ENCODE measurements at places on chromosomes 2 and 18. TPM values are rescaled to one million over a fixed set of nuclear protein-coding genes. Genes with fewer than 3 reads are reported as not detected.
A peak's percentile ranks its signal among the peaks of the same experiment; 100 is the strongest.

GRCh38 chr2:74471332-74472065 lies 981 bp downstream of the MRPL53 start:
- peaks cover 18% of the 10 kb centered on the region for H3K27me3 ChIP-seq
- H3K4me3 ChIP-seq, result peak overlapping the region; percentile 97
- no peak for DNase-seq
- H3K36me3 ChIP-seq, result no peaks in the 10 kb centered on the region
- H3K4me1 ChIP-seq, result no peaks in the 10 kb centered on the region
- peak overlapping the region; percentile 98 for H3K27ac ChIP-seq

- H3K27me3 ChIP-seq, result peaks cover 1% of the 10 kb centered on the region
- no peaks in the 10 kb centered on the region for H3K36me3 ChIP-seq
- no peak overlapping the region for H3K27ac ChIP-seq
- no peak for DNase-seq
- no peak overlapping the region for H3K4me3 ChIP-seq
Observed at GRCh38 chr18:34550156-34550555, 159.9 kb upstream of the DTNA start.

GRCh38 chr2:182610231-182610630 lies 105.8 kb upstream of the DNAJC10 start:
- no peaks in the 10 kb centered on the region for H3K36me3 ChIP-seq
- no peaks in the 10 kb centered on the region for H3K27me3 ChIP-seq
- H3K4me1 ChIP-seq, result no peaks in the 10 kb centered on the region
- H3K4me3 ChIP-seq, result no peak overlapping the region

GRCh38 chr2:43605079-43605655 lies 9.3 kb upstream of the THADA start:
- H3K4me1 ChIP-seq, result no peaks in the 10 kb centered on the region
- H3K27me3 ChIP-seq, result peaks cover 1% of the 10 kb centered on the region
- H3K4me3 ChIP-seq, result no peak overlapping the region
- no peak overlapping the region for H3K27ac ChIP-seq
- no peaks in the 10 kb centered on the region for H3K36me3 ChIP-seq

DNA sequence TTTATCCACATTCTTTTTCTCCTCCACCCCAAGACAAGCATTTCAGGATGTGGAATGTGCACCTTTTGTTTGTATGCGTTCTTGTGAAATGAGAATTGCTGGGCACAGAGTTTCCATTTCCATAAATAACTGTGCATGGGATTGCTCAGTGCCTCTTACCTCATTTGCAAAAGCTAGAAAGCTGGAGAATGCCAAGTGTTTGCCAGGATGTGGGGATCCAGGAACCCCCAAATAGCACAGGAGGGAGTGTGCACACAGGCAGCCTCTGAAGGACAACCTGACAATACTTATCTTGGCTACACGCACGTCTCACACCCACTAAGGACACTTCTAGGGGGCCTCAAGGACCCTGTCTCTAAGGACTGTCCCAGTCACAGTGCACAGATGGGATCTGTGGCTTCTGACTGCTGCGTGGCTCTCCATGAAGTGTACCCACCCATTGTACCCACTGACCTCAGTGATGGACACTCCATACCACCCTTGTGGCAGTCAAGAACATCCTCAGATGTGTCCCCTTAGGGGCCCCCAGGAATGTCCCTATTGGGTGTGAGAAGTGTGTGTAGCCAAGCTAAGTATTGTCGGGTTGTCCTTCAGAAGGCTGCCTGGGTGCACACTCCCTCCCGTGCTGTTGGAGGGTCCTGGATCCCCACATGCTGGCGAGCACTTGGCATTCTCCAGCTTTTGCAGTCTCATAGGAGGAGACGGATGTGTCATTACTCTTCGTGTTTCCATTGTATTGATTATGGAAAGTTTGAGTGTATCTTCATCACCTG lies 38.4 kb downstream of the CAPN13 start:
- H3K36me3 ChIP-seq, result no peaks in the 10 kb centered on the region
- no peak for DNase-seq
- no peaks in the 10 kb centered on the region for H3K4me1 ChIP-seq
- H3K27me3 ChIP-seq, result peaks cover 8% of the 10 kb centered on the region
- no peak overlapping the region for H3K4me3 ChIP-seq

DNA sequence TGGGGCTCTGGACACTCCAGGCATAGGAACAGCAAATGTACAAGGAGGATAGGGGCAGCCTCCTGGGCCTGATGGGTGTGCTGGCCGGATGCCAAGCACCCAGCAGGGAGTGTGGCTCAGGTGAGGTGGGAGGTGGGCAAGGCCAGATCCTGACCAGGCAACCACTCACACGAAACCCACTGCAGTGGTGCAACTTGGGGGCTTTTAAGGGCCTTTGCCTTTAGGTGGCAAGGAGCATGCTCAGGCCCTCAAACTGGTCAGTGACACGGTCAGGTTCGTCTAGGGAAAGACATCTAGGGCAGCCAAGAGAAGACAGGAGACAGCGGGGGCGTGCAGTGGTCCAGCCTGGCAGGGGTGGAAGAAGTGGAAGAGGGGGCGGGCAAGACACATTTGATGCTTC lies 18.4 kb upstream of the TEX51 start:
- H3K27me3 ChIP-seq, result peaks cover 6% of the 10 kb centered on the region
- peaks cover 6% of the 10 kb centered on the region for H3K36me3 ChIP-seq
- no peak overlapping the region for H3K27ac ChIP-seq
- no peak overlapping the region for H3K4me3 ChIP-seq
- no peaks in the 10 kb centered on the region for H3K4me1 ChIP-seq

DNA sequence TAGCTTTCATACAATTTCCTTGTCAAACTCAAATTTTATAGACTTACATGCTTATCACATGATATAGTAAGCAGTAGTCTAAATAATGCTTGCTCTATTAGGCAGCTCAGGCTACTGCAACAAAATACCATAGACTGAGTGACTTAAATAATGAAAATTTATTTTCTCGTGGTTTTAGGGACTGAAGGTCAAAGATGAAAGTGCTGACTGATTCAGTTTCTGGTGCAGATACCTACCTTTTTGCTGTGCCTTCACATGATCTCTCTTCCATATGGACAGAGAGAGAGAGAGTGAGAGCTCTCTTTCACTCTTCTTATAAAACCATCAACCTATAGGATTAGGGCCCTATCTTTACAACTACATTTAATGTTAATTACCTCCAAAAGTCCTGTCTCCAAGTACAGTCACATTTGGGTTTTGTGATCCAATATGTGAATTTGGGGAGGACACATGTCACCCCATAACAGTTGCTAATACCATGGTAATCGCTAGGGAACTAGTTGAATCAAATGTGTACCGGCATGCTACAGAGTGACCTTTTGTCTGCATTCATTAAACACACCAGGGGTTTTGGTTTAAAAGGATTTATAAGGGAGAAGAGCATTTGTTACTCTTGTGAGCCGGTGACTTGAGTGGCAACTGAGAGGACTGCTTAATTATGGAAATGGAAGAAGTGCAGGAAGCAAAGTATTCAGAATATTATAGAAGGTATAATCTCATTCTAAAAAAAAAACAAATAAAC lies 723.4 kb upstream of the LRRTM4 start:
- no peak overlapping the region for H3K27ac ChIP-seq
- no peaks in the 10 kb centered on the region for H3K4me1 ChIP-seq
- H3K36me3 ChIP-seq, result no peaks in the 10 kb centered on the region
- DNase-seq, result no peak
- H3K4me3 ChIP-seq, result no peak overlapping the region

DNA sequence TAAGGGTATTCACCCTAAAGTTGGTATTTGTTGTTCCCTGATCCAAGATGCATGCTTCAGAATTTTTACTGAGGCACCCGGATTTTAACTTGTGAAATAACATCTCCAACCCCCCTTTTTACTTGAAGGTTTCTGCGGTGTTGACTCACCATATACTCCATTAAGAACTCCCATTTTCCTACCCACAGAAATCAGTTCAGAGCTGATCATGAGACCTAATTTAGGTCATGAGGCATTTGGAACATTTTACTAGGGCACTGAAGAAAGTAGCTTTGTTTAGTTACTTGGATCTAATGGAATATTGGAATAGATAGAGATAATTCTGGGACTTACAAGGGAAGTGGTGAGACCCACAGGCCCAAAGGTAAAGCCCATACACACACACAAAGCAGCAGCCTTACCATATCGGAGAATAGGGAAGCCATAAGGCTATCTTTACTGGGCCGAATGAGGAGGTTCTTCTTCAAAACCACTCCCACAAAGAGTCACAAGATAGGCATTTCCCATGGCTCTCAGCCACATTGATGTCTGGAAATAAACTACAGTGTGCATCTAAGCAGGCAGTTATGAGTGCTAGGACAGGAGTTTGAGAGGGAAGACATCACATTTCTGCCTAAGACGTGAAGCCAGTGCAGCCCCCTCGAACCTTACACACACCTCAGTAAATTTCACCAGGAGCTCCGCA lies 681.0 kb upstream of the LRRTM4 start:
- no peak for DNase-seq
- no peak overlapping the region for H3K4me3 ChIP-seq
- H3K36me3 ChIP-seq, result no peaks in the 10 kb centered on the region
- no peak overlapping the region for H3K27ac ChIP-seq
- H3K4me1 ChIP-seq, result peaks cover 3% of the 10 kb centered on the region
- H3K27me3 ChIP-seq, result no peaks in the 10 kb centered on the region

GRCh38 chr2:145764631-145765030 lies 1244.7 kb upstream of the ZEB2 start:
- H3K4me3 ChIP-seq, result peak overlapping the region; percentile 31
- peak; percentile 52 for DNase-seq
- no peaks in the 10 kb centered on the region for H3K36me3 ChIP-seq
- H3K4me1 ChIP-seq, result peaks cover 13% of the 10 kb centered on the region

DNA sequence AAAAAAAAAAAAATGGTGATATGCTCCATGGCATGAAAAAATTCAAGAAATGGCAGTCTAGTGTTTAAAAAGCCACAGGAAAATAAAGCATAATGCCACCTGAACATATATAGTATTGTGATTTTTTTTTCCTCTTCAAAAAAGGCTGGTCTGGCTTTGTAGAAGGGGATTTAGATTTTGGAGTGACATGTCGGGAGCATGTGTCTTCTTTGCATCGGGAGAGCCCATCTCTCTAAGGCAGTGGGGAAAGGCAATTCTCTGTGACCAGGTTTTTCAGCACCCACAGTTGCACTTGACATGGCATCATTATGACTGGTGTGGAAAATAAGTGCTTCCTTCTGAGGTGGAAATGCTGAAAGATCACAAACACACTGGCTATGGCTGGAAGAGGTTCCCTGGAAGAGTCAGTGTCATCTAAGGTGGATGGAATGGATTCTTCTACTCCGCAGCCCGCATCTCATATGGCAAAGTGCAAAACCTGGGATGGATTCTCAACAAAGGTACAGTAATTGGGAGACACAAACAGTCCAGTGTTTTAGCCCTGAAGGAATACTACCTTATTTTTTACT lies 172.5 kb downstream of the AGAP1 start:
- peak overlapping the region; percentile 96 for H3K27ac ChIP-seq
- H3K4me1 ChIP-seq, result peaks cover 50% of the 10 kb centered on the region
- peak overlapping the region; percentile 87 for H3K4me3 ChIP-seq
- peaks cover 7% of the 10 kb centered on the region for H3K27me3 ChIP-seq
- H3K36me3 ChIP-seq, result no peaks in the 10 kb centered on the region
- DNase-seq, result no peak

DNA sequence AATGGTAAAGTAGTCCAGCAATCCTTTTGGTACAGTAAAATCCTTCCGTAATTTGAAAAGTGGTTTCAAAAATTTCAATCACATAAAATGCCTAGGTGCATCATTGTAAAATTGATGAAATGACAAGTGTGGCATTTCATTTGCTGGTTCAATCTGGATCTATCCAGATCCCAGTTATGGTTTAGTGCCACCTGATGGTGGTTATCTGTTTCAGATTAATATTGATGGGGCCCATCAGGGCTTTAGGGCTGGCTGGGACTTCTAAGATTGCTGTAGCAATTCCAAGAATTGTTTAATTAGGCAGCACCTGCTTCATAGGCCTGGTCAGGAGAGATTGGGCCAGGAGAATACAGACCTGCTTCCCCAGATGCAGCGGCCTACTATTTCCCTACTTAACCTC lies 55.5 kb upstream of the PIK3C3 start:
- no peak overlapping the region for H3K27ac ChIP-seq
- DNase-seq, result no peak
- no peaks in the 10 kb centered on the region for H3K4me1 ChIP-seq
- H3K4me3 ChIP-seq, result no peak overlapping the region
- no peaks in the 10 kb centered on the region for H3K27me3 ChIP-seq
- peaks cover 18% of the 10 kb centered on the region for H3K36me3 ChIP-seq

GRCh38 chr2:11330457-11331142 lies 13.8 kb downstream of the ROCK2 start:
- no peaks in the 10 kb centered on the region for H3K27me3 ChIP-seq
- H3K27ac ChIP-seq, result no peak overlapping the region
- peaks cover 3% of the 10 kb centered on the region for H3K4me1 ChIP-seq
- H3K36me3 ChIP-seq, result no peaks in the 10 kb centered on the region
- H3K4me3 ChIP-seq, result no peak overlapping the region

- no peak overlapping the region for H3K27ac ChIP-seq
- H3K4me3 ChIP-seq, result no peak overlapping the region
- H3K27me3 ChIP-seq, result no peaks in the 10 kb centered on the region
Observed at GRCh38 chr2:231170055-231170454, 28.4 kb upstream of the ARMC9 start.

GRCh38 chr2:182952741-182953450 lies 85.4 kb downstream of the NCKAP1 start:
- no peaks in the 10 kb centered on the region for H3K36me3 ChIP-seq
- no peaks in the 10 kb centered on the region for H3K27me3 ChIP-seq
- H3K4me3 ChIP-seq, result no peak overlapping the region
- DNase-seq, result no peak

- H3K27ac ChIP-seq, result no peak overlapping the region
- H3K27me3 ChIP-seq, result peaks cover 7% of the 10 kb centered on the region
- peaks cover 11% of the 10 kb centered on the region for H3K4me1 ChIP-seq
Observed at GRCh38 chr2:237556773-237557632, 9.4 kb upstream of the PRLH start.

DNA sequence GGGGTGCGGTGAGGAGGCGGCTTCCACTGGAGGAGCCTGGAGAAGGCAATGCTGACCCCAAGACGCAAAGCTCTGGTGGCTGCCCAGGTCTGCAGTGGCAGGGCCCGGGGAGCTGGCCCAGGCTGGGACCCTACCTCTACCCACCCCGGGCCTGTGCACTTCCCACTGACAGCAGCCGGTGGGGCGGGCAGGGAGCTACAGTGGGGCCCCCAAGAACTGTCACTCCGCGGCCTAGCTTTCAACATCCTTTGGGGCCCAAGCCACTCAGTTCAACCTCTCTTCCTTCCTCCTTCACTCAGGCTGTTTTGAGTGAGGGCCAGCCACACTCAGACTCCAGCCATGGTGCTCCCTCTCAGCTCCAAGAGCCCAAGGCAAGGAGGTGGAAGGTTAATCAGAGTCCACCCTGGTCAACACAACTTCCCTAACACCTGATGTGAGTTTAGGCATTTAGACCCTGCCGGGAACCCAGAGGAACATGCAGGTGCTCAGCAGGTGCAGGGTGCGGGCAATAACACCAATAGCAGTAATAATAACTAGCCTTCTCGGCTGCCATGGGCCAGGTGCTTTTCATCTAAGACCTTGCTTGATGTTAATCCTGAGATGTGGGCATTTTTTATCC lies 93.6 kb downstream of the ZFP36L2 start:
- no peak overlapping the region for H3K4me3 ChIP-seq
- peaks cover 5% of the 10 kb centered on the region for H3K4me1 ChIP-seq
- H3K27me3 ChIP-seq, result peaks cover 10% of the 10 kb centered on the region
- no peak overlapping the region for H3K27ac ChIP-seq
- no peak for DNase-seq
- no peaks in the 10 kb centered on the region for H3K36me3 ChIP-seq

ABHD3 gene
- total RNA-seq, result 12.7 TPM

ABCG8 gene
- total RNA-seq, result not detected

CD8B2 gene
- not detected for total RNA-seq

CYRIA gene
- 19.3 TPM for total RNA-seq

RAB6C gene
- total RNA-seq, result 0.25 TPM

TUBA3E gene
- total RNA-seq, result not detected

PFN4 gene
- not detected for total RNA-seq

SPEG gene
- 92.9 TPM for total RNA-seq

ITGAV gene
- total RNA-seq, result 21.9 TPM

TSGA10 gene
- 3.8 TPM for total RNA-seq

UGT1A10 gene
- total RNA-seq, result not detected

MOCOS gene
- 1.3 TPM for total RNA-seq

INHA gene
- total RNA-seq, result not detected
